HS-27A (cell line): ENCODE measurements at places on chromosomes 12 and 14.

GRCh38 chr14:94111276-94112095, 950 bp downstream of the IFI27 start:
- DNase-seq: no peak

GRCh38 chr12:48780381-48781025, 8.4 kb downstream of the ADCY6 start:
- DNase-seq: no peak

DNA sequence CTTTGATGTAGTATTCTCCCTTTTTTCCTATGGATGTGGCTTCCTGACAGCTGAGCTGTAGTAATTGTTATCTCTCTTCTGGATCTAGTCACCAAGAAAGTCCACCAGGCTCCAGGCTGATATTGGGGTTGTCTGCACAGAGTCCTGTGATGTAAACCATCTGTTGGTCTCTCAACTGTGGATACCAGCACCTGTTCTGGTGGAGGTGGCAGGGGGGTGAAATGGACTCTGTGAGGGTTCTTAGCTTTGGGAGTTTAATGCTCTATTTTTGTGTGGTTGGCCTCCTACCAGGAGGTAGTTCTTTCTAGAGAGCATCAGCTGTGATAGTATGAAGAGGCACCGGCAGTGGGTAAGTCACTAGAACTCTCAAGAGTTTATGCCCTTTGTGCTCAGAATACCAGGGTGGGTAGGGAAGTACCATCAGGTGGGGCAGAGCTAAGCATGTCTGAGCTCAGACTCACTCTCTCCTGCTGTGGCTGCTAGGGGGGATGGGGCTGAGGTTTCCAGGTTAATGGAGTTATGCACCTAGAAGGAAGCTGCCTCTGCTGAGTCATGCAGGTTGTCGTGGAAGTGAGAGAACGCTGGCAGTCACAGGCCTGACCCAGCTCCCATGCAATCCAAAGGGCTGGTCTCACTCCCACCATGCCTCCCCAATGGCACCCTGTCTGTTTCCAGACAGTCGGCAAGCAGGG, 3.0 kb upstream of the TAS2R14 start:
- no peak for DNase-seq

- peak; percentile 31 for DNase-seq
Measured at GRCh38 chr14:64337888-64338615, 43.9 kb upstream of the ESR2 start.

DNA sequence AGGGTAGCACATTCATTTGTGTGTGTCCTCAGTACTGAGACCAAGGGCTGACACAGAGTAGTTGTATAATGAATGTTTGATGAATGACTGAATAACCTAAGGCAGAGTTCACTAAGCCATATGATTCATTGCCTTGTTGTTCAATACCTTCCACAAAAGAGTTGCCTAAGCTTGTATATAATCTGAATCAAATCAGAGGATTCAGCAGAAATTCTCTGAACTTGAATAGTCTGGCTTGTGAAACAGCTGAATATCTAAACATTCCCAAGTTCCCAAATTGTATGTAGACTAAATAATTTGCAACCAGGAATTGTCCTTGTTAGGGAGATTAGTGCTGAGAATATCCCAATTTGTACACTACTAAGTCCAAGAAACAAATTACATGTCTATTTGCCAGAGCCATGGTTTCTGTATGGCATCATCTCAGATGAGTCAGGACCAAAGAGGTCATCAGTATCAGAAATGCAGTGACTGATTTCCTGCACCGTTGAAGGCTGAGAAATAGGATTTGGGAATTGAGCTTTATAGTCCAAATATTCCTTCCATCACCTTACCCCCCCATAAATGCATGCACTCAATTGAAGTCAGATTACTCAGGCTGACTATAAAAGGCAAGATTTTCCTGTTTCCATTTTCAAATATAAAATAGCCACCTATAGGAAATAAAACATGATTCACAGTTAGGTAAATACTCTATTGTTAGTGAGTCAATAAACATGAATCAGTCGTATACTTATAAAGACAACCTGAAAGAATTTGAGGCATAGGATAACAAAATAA, 168.7 kb downstream of the PHLDA1 start:
- peak; percentile 66 for DNase-seq

GRCh38 chr14:75499084-75499875, 23.0 kb upstream of the BATF start:
- no peak for DNase-seq

DNA sequence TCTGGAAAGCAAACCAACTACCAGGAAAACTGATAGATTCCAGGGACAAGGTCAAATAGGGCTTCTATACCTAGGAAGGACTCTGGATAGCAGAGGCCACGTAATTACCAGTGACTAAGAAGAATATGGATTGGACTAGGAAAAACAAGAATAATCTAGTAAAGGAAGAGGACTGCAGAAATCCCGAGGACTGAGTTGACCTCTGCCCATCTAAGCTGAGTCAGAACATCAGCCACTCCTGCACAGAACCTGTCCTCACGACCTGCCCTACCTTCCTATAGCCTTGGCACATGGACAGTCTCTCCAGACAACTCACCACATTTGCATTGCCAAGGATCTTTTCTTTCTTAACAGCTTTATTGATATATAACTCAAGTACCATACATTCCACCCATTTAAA, 2.3 kb downstream of the OR6J1 start:
- DNase-seq: no peak

DNA sequence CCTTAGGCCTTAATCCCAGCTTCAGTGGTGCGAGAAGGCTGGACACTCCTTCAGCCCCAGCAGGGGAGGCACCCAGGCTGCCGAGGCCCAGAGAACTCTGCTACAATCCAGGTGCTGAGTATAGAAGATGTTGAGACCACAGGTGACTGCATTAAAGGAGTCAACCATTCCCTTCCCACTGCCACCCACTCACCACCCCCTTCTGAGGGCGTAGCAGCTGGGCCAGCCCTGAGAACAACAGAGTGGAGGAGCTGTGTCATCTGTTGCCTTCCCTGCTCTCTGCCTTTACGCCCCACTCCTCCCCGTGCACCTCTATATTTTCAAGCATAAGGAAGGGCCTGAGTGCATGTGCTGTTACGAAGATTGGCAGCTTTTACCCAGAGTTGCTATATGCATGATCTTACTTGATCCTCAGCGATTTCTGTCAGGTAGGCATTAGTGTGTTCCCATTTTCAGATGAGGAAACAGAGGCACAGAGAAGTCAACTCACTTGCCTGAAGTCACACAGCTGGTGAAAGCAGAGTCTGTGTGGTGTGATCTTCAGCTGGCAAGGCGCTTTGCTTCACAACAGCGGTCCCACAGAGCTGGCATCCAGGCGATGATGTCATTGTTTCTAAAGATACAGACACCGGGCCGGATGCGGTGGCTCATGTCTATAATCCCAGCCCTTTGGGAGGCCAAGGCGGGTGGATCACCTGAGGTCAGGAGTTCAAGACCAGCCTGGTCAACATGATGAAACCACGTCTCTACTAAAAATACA, 46.7 kb downstream of the RIN3 start:
- no peak for DNase-seq

GRCh38 chr14:95121911-95122620, 35.3 kb downstream of the DICER1 start:
- no peak for DNase-seq

GRCh38 chr12:119544765-119545625, 48.6 kb upstream of the TMEM233 start:
- DNase-seq: peak; percentile 31

DNA sequence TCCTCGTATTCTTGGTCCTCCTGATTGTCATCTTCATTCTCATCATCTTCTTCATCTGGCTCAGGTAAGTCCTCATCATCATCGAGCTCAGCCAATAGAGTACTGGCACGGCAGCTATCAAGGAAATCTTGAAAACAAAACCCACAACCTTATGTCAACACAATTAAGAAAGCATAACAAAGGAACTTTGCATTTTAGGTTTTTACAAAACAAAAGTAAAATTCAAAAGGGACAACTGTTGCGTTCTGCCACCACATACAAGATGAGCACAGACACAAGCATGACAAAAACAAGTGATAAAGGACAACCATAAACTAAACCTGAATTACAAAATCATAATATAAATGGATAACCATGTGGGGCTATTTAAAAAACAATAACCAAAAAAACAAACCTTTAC, 84.7 kb downstream of the HECTD1 start:
- DNase-seq: no peak

GRCh38 chr12:108565146-108565545, 2.8 kb downstream of the ISCU start:
- no peak for DNase-seq

- DNase-seq: peak; percentile 27
Measured at GRCh38 chr12:8078398-8078797, 3.7 kb upstream of the NECAP1 start.

- no peak for DNase-seq
Measured at GRCh38 chr12:31017535-31017934, 56.1 kb upstream of the DDX11 start.

GRCh38 chr14:81716953-81717352, 183.3 kb upstream of the SEL1L start:
- DNase-seq: no peak

- no peak for DNase-seq
Measured at GRCh38 chr14:62071039-62071438, 308.8 kb downstream of the SNAPC1 start.

GRCh38 chr14:79972230-79972629, 239.1 kb downstream of the DIO2 start:
- no peak for DNase-seq

- DNase-seq: peak; percentile 73
Measured at GRCh38 chr12:53046655-53047220, 3.1 kb upstream of the TNS2 start.
